ENCODE measurements at places on chromosomes 11 and 22.
A peak's percentile ranks its signal among the peaks of the same experiment; 100 is the strongest.

GRCh38 chr11:20084921-20085814 lies 75.1 kb downstream of the DBX1 start:
- no peak for DNase-seq

DNA sequence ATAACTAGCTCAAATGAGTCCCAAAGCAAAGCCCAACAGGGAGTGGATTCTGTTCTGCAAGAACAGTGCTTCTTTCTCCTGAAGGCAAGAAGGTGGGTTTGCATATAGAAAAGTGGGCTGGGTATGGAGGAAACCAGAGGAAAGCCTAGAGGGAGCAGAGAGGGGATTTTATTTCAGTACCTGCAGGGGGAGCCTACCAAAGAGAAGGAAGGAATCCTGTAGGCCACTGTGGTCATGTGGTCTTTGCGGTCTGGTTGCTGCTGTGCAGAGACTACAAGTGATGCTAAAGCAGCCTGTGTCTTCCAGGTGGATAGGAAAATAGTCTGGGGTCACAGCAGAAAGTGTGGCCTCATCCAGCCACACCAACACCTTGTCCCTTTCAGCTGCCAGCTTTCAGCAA lies 33.2 kb upstream of the ZBTB16 start:
- DNase-seq, result no peak

DNA sequence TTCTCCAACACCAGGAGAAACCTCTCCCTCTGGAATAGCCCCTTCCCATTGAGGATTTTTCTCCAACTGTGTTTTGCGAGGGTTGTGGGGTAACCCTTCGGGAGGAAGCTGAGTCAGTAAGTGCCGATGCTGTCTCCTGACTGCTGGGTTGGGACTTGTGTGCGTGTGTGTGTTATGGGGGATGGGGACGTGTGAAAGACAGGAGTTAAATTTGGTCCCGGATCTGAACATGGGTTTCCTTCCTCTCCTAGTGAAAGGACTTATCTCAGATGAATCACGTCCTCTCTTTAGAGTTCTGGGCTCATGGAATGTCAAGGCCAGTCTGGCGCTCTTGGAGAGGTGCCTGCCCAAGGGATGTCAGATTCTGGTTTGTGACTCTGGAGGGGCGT lies 33.3 kb downstream of the KIAA1671 start:
- DNase-seq, result peak; percentile 49

- DNase-seq, result peak; percentile 77
Observed at GRCh38 chr11:2816941-2817421, 68.6 kb downstream of the CDKN1C start.

GRCh38 chr11:95790123-95790932 lies at the start of gene CEP57:
Gene CEP57 (plus strand): TSS chr11:95790498. CDS start chr11:95790699, 201 bp downstream.
- DNase-seq, result peak; percentile 100

GRCh38 chr22:24325105-24325757 lies 54.6 kb downstream of the SPECC1L start:
- DNase-seq, result peak; percentile 90

GRCh38 chr22:46934746-46935491 lies 172.5 kb downstream of the TBC1D22A start:
- no peak for DNase-seq

DNA sequence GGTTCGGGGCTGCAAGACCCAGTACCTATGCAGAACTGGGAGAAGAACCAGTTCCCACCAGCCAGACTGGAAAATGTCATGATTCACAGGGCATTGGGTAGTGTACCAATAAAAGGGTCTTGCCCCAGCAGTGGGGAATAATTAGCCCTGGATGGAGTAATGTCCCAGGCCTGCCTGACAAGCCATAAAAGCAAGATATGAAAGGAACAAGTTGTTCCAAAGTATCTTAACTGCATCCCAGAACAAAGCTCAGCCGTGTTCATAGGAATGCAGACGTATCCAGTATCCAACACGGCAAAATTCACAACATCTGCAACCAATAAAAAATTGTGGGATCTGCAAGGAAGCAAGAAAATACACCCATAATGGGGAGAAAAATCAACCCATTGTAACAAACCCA lies 47.9 kb downstream of the ASCL2 start:
- DNase-seq, result peak; percentile 56

DNA sequence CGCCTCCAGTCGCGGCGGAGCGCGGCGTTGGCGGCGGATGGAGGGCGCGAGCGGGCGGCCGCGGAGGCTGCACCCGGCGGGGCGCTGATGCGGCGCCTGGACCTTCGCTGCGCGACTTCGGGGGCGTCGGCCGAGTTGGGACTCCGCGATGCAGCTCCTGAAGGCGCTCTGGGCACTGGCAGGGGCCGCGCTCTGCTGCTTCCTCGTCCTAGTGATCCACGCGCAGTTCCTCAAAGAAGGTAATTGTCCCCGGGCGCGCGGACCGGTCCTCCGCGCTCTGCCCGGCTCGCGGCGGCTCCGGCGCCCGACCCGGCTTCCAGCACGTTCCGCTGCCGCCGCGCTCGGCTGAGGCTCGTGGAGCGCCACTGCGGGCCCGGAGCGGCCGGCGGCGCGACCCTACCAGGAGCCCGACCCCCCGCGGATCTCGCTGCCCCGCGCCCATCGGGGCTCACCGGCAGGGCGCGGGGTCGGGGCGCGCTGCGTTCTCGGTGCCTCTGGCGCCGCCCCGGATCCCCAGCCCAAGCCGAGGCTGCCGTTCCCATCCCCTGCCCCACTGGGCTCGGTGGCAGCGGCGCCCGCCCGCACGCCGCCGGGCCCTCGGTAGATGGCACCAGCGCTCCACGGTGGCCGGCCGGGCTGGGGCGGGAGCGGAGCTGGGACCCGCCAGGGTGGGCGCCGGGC lies 1251.2 kb downstream of the BRD1 start:
- DNase-seq, result peak; percentile 38

DNA sequence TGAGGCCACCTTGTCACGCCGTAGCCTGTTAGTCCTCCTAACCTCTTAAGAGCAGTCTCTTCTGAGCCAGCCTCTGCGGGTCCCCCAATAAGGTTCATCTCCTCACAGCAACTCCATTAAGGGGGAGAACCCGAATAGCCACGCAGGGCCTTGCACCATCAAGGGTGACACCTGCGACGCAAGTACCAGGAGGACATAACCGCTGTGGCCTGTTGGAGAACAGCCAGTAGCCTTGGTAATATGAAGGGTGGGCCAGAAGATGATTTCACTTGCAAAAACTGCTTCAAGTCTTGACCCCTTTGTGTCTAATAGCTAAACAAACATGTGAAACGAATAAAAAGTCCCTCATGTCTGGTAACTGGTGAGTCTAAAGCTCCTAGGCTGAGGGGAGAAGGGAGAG lies 14.8 kb downstream of the ARFGAP2 start:
- DNase-seq, result no peak

GRCh38 chr11:64186492-64187165 lies 658 bp downstream of the STIP1 start:
- DNase-seq, result peak; percentile 53

GRCh38 chr22:50304528-50305392 lies 2.7 kb downstream of the PLXNB2 start:
- DNase-seq, result peak; percentile 56
